ENCODE measurements at places on chromosomes 4 and X.
A peak's percentile ranks its signal among the peaks of the same experiment; 100 is the strongest.

GRCh38 chr4:74338792-74339333 lies 26.1 kb upstream of the EREG start:
- DNase-seq, result no peak

- no peak for DNase-seq
Measured at GRCh38 chrX:5807181-5807580, 421.5 kb downstream of the NLGN4X start.

- no peak for DNase-seq
Measured at GRCh38 chr4:80989921-80990544, 40.5 kb upstream of the BMP3 start.

GRCh38 chrX:120308959-120309872 lies 2.0 kb downstream of the TMEM255A start:
- DNase-seq, result peak; percentile 18

GRCh38 chr4:111174331-111174730 lies 551.5 kb upstream of the PITX2 start:
- no peak for DNase-seq

DNA sequence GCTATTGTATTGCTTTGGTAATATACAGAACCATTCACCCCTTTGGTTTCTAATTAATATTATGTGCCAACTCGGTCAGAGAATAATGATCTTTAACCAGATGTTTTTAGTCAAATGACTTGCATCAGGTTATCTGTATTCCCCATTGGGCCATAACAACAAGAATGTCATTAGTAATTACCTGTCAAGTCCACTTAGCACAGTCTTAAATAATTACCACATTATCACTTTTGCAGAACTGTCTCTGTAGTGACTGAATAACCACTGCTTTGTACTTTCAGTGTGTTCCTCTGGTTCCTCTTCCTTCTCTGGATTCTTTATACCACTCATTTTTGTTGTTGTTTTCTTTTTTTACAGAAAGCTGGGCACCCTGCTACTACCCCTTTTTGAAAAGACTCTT lies 257.7 kb upstream of the SPOCK3 start:
- no peak for DNase-seq

DNA sequence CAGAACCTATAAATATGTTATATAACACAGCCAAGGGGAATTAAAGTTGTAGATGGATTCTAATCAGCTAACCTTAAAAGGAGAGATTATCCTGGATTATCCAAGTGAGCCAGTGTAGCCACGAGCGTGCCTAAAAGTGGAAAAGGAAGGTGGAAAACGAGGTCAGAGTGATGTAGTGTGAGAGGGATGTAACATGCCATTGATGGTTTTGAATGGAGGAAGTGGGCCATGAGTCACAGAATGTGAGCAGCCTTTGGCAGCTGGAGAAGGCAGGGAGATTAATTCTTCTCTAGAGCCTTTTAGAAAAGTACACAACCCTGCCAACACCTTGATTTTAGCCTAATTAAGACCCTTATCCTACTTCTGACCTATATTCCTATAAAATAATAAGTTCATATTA lies 149.1 kb downstream of the SLC39A8 start:
- no peak for DNase-seq

DNA sequence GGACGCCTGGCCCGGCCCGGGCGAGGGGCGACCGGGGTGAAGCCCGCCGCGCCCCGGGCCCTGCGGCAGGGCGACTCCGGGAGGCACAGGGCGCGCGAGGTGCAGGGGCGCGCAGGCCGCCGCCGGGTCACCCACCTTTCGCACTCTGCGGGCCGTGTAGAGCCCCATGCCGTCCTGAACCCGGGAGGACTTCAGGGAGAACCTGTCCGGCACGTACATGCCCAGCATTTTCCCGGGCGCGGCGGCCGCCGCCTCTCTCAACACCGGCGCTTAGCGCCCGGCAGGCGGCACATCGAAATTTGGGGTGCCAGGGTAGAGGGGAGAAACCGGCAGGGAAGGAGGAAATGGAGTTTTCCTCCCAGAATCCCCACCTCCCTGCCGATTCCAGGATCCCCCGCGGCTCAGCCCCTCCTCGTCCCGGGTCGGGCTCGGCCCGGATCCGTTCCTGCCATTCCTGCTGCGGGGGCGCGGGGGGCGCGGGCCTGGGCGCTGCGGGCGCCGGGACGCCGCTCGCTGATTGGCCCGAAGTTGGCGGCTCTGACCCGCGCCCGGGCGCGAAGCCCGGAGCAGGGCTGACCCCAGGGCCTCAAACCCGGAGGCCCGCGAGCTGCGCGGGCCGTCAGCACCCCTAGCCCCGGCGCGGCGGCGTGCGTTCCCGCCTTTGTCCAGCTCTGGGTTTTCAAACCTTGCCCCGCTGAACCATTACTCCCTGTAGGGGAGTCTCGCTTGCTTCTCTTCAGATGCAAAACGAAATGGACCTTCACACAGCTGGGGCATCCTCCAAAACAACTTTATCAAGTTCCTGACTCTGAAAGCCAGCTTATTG lies at the start of gene PRDM5:
Gene PRDM5 (minus strand): TSS at position 346 of the 826 bp plus-strand sequence. CDS start 118 bp downstream, at position 228.
- DNase-seq, result no peak

DNA sequence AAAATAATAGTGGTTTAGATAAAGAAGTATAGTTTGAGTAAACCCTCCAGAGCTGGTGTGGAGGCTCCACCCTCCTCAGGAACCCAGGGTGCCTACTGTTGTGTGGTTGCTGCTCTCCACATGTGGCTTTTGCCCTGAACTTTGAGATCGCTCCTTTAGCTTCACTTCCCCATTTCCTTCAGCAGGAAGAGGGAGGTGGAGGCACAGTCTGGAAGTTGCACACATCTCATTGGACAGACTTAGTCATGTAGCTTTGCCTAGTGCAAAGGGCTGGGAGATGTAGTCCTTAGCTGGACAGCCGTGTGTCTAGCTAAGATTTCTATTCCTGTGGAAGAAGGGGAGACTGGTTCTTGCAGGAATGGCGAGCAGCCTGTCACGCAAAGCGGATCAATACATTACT lies 37.9 kb downstream of the RGS12 start:
- no peak for DNase-seq

- no peak for DNase-seq
Measured at GRCh38 chr4:159455675-159456237, 352.9 kb downstream of the RAPGEF2 start.

DNA sequence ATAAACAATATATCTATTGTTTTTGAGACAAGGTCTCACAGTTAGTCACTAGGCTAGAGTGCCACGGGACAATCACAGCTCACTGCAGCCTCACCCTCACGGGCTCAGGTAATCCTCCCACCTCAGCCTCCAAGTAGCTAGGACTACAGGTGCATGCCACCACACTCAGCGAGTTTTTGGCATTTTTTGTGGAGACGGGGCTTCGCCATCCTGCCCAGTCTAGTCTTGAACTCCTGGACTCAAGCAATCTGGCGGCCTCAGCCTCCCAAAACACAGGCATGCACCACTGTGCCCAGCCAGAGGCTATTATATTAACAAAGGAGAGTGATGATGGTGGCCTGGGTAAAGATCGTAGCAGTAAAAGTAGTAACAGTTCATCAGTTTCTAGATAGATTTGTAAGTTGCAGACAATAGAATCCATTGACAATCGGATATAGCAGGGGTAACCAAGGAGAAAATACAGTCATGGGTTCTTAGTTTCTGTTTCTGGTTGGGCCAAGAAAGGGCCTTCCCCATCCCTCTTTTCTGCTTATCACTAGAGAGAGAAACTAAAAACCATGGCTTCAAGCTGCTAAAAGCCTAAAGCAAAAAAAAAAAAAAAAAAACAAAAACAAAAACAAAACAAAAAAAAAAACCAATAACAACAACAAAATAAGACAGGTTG lies 60.6 kb downstream of the ANXA10 start:
- no peak for DNase-seq

DNA sequence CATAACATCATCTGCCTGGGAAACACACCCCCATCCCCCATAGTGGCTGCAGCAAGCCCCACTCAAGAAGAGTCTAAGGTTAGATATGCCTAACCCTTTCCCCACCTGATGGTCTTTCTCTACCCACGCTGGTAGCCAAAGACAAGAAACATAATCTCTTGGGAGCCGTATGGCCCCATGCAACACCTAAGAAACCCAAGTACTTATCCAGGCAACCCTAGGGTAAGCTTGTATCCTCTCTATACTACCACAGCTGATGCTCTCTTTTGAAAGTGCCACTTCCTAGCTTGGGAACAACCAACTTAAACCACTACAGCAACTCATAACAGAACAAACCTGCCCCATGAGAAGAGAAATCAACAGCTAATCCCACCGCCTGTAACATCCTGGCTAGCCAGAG lies 161.1 kb downstream of the MSN start:
- no peak for DNase-seq

- DNase-seq, result no peak
Measured at GRCh38 chrX:75596178-75596577, 73.3 kb upstream of the ZDHHC15 start.

DNA sequence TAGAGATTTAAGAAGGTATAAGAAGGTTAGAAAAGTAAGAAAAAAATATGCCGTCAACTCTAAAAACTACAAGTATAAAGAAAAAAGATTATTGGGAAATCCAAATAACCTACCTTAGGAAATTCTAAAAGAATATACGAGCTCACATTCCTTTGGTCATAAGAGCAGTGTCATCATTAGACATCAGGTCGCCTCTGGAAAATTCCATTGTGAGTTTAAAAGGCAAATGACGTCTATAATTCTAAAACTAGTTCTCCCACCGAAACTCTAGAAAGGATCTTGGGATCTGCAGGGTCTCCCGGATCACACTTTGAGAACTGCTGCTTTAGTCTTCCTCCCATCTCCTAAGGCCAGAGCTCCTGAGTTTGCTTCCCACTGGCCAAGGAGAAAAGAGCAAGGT lies 518 bp upstream of the SAT1 start:
- no peak for DNase-seq

GRCh38 chr4:2802618-2803531 lies 10.0 kb downstream of the SH3BP2 start:
- DNase-seq, result no peak

DNA sequence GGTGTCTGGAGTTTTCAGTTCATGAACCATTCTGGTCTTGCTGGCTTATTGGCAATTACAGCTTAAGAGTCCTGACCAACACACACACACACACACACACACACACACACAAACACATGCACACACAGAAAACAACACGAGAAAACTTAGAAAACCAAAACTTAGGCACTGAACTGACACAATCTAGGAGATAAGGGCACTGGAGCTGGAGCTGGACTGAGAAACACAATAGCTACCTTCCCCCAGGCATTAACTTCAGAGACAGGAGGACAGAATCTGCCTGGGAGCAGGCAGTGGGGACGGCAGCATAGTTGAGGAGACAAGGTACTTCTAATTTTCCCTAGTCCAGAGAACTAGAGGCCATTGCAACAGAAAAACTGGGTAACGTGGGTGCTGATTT lies 62.3 kb downstream of the LNX1 start:
- DNase-seq, result no peak

- no peak for DNase-seq
Measured at GRCh38 chr4:148116264-148116663, 325.9 kb downstream of the NR3C2 start.

- DNase-seq, result no peak
Measured at GRCh38 chr4:145820407-145820806, 118.2 kb downstream of the ZNF827 start.

DNA sequence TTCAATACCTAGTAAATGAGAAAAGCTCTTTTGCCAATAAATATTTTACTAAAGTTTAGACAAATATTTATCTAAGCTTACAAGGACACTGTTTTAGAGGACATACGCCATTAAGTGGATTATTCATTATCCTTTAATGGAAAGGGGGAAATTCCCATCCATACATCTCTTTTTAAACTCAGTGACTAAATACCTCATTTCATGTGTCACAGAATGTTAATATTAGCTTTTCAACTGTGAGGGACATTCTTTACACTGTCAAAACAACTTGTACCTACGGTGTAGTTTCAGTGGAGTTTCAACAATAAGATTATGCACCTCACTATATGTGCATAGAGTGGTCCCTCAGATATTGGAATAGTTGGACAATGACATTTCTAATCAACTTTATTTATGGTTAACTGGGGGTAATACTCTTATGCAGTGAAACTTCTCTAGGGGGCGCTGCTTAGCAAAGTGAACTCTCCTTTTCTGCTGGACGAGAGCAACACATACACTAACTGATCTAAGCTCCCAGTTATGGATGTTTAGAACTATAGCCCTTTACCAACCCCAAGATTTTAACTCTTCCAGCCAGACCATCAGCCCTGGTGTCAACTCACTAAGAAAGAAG lies 9.7 kb downstream of the HS6ST2 start:
- no peak for DNase-seq

- no peak for DNase-seq
Measured at GRCh38 chrX:41472231-41472815, 25.2 kb downstream of the NYX start.

GRCh38 chr4:27759611-27760575 lies 899.3 kb downstream of the STIM2 start:
- DNase-seq, result no peak

DNA sequence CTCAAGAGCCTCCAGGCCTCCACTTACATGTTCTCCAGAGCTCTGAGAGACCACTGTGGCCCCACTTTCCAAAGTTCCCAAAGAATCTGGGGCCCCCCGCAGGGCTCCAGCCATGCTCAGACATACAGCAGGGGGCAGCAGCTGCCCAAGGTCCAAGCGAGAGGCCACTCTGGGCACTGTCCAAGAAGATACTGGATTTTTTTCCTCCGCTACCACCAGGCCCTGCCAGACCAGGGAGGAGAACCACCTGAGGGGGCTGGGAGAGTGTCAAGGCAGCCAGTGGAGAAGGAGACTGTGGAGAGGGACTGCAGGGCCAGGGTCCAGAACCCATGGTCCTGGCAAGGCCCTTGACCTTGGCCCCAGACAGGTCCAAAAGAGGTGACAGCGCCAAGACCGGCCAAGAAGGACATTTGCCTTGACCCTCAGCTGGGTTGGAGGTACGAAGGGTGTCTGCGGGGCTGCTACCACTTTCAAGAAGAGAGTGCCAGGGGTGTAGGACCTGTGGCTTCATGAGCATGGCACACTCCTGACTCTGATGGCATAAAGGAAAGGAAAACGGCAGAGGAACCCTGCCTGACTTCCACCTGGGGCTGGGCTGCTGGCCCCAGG lies 5.3 kb downstream of the EMD start:
- no peak for DNase-seq

- DNase-seq, result no peak
Measured at GRCh38 chrX:114924856-114925255, 92.6 kb downstream of the IL13RA2 start.

GRCh38 chrX:154525606-154526490 lies 9.8 kb upstream of the FAM3A start:
- no peak for DNase-seq

DNA sequence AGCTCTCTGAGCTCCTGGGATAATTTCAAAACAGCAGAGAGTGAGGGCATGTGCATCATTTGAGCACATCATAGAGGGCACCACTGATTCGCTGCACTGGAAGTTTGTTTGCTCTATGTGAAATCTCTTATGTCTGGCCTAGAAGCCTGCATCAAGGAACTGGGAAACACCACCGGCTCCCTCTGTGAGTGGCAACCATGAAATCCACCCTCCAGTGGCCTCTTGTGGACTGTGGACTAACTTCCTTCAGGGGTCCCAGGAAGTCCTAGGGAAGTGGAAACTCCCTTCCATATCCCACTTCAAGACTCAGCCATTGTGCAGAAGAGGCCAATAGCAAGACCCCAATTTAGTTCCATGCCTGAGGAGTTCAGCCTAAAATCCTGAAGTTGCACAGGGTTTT lies 48.0 kb upstream of the IGFBP7 start:
- no peak for DNase-seq

Measured in amygdala (tissue), 56 donors.